GM12864 (cell line): ENCODE measurements at places on chromosomes 16 and 17.
A peak's percentile ranks its signal among the peaks of the same experiment; 100 is the strongest.

- DNase-seq, result no peak
Measured at GRCh38 chr16:25922438-25922837, 230.7 kb downstream of the HS3ST4 start.

- no peak for DNase-seq
Measured at GRCh38 chr17:42281571-42282096, 5.4 kb upstream of the STAT5B start.

DNA sequence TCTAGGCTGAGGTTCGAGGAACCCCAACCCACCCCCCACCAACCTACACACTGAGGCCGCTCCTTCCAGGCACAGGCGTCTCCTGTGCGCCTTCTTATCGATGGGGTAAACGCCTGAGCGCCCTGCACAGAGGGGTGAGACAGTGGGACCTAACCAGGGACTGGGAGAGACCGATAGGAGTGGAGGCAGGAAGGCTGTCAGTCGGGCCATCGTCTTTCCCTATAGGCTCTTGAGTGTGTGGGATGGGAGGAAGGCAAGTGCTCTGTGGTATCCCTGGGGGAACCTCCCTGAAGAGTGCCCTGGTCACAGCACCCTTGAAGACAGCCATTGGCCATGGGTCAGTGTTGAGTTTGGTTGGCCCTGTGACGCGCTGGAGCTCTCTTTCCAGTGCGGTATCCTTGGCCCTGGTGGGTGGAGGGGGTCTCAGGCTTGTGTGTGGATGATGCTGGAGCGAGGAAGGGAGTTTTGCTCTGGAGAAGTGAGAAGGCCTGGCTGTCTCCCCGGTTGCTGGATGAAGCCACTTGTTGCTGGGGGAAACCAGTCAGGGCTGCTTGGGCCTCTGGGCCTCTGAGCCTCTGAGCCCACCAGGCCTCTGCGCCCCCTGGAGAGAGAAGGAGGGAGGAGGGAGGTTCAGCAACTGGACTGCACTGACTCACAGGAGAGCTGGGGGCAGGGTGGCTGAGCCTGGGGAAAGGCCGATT is 1.7 kb downstream of the GPRC5C start:
- DNase-seq, result no peak

GRCh38 chr16:4461250-4462085 is 13.0 kb downstream of the NMRAL1 start:
- DNase-seq, result no peak

DNA sequence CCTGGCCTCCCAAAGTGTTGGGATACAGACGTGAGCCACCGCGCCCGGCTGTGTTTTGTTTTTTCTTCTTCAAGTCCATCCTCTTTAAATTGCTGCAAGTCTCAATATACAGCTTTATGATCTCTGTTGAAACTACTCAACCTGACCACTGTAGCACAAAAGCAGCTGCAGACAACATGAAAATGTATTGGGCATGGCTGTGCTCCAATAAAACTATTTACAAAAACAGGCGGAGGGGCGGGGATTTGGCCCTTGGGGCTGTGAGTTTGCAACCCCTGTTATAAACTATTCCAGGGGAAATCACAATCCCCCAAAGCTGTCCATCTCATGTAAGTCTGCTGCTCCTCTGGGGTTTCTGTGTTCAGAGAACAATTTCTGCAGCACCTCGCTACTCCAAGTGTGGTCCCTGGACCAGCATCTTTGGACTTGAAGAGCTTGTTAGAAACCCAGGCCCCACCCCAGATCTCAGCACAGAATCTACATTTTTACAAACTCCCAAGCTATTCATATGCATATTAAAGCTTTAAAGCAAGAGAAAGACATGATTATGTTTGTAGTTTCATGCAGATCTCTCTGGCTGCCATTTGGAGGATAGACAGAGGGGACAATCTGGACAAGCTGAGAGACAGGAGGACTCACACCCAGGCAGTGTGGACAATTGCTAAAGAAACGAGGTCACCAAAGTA is 33.6 kb downstream of the TEKT5 start:
- DNase-seq, result no peak

GRCh38 chr16:30472328-30472942 is at the start of gene ITGAL:
Gene ITGAL, plus strand, starts transcription at chr16:30472742. Its CDS starts 96 bp downstream, at chr16:30472838.
- peak; percentile 90 for DNase-seq

- DNase-seq, result no peak
Measured at GRCh38 chr16:27678955-27679354, 129.0 kb downstream of the KATNIP start.
